ENCODE measurements at places on chromosomes 3 and 15.

DNA sequence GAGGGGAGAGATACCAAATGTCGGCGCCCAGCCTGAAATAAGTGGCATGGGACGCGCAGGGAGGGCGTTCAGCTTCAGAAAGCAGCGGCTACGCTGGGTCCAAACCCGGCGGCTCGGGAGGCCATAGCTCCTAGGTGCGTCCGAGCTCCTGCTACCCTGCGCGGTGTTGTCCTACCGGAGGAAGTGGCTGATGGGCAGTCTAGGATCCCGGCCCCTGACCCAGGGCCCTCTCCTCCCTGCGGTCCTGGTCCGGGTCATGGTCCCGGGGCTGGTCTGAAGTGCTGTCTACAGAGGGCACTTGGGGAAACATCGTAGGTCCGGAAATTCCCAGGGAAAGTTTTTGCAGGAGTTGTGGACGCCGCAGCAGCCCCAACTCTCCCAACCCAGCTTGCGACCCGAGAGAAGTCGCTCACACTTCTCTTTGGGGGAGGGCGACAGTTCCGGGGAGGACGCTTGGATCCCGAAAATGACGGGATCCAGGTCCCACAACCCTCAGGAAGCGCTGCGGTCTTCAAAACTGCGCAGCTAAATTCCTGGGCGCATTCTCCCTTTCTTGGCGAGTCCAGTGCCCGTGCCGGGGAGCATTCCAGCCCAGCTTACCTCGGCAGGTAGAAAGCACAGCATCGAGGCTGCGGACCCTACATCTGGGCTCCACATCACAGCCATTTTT lies 9.1 kb upstream of the FOXB1 start:
- DNase-seq = no peak

DNA sequence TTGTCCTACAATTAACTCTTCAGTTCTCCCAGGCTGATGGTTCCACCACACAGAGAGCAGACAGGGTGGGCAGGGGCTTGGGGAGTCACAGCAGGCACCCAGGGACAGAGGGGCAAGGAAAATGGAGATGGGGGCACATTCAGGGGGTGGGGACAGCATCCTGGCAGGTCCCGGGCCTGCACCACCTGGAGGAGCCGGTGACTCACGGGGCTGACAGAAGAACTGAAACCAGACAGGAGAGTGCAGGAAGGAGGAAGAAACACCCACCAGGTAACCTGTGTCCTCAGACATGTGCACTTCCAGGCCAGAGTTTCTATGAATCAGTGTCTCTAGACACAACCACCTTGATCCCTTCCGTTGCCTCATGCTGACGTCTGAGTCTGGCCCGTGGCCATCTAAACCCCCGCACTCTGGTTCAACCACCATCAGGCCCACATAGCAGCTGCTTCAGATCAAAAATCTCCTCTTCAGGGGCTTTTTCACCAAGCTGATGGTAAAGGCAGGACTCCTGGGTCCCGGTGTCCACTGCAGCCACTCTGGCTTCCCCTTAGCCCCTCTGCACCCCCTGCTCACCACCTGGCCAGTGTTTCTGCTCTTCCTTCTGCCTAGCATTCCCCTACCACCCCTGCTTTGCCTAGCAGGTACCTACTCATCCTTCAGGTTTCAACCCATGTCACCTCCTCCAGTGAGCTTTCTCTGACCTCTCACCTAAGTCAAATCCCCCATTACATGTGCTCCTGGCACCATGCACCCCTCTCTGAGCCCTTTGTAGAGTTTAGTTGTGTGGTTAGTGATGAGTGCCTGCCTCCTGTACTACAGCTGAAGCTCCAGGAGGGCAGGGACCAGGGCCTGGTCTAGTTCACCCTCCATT lies 16.5 kb upstream of the CYP11A1 start:
- no peak for DNase-seq

- peak; percentile 72 for DNase-seq
Observed at GRCh38 chr3:48507256-48508061, 3.5 kb upstream of the SHISA5 start.

DNA sequence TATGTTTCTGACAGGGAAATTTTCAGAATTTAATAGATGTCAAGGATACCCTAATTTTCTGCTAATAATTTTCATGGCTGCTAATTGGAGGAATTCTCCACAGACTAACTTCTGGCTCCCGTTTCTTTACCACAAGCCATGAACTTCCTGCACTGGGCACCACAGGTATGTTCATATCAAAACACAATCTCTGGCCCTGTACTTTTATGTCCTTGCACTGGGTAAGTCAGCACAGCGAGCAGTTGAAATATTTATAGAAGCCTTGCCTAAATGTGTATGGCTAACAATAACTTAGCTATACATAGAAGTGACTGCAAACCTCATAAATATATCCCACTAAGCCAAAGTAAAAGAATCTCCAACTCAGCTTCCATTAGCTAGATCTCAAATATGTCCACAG lies 246.9 kb downstream of the ZIC1 start:
- DNase-seq = no peak

- DNase-seq = no peak
Observed at GRCh38 chr3:188868803-188869202, 303.0 kb upstream of the TPRG1 start.

DNA sequence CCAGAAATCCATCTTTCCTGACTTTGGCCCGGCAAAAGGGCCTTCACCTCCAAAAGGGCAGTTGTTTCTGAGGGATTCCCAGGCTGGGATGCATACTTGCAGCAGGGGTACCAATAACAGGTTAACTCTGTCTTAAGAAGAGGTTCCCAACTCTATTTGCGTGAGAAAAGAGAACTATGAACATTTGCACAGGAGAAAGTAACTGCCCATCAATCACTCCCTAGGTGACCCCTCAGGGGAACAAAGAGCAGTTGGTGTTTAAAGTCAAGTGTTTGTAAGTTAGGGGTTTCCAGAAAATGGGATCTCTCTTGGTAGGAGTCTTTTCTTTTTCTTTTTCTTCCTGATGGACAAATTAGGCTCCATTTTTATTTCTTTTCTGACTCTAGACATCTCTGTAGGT lies 97.3 kb downstream of the EPHB1 start:
- no peak for DNase-seq

GRCh38 chr15:63160638-63161037 lies 3.4 kb upstream of the RPS27L start:
- no peak for DNase-seq

- no peak for DNase-seq
Observed at GRCh38 chr3:157530637-157531300, 27.6 kb upstream of the VEPH1 start.

GRCh38 chr3:190646996-190647395 lies 133.1 kb downstream of the IL1RAP start:
- no peak for DNase-seq

DNA sequence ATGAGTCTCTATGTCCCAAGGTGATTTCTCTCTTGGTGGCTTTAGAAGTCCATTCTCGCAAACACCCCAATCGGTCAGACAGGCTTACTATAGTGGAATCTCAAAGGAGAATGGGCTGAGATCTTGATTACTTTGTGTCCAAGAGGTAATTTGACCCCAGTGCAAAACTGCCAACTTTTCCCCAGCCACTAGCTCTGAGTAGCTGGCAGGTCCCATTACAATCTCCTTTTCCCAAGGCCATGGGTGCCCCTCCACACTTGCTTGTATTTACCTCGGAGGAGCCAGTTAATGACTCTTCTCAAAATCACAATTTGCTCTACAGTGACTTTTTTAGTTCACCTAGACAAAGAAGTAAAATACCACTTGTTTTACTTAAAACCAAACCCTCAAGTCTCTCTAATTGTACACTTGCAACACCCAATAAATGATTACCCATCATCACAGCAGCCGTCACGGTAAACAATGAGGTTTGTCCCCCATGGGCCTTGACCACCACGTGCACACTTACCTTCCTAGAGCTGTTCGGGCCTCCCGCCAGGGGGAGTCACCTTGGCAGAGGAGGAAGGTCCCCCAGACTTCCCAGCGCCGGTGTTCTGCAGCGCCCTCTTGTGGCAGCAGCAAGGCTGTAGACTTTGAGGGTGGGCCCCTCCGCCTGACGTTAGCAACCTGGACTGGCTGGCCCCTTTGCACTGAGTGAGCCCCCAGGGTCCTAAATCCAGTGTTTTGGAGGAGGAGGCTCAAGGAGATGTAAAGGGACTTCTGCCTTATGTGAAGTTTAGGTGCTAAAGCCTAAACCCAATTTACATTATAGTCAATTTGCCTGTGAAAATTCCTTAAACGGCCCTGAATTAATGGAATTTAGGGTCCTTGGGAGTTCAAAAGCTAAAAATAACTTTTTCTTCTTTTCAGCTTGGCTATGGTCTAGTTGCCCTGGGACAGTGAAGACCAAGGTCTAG lies 18.7 kb upstream of the HDAC11 start:
- peak; percentile 69 for DNase-seq

DNA sequence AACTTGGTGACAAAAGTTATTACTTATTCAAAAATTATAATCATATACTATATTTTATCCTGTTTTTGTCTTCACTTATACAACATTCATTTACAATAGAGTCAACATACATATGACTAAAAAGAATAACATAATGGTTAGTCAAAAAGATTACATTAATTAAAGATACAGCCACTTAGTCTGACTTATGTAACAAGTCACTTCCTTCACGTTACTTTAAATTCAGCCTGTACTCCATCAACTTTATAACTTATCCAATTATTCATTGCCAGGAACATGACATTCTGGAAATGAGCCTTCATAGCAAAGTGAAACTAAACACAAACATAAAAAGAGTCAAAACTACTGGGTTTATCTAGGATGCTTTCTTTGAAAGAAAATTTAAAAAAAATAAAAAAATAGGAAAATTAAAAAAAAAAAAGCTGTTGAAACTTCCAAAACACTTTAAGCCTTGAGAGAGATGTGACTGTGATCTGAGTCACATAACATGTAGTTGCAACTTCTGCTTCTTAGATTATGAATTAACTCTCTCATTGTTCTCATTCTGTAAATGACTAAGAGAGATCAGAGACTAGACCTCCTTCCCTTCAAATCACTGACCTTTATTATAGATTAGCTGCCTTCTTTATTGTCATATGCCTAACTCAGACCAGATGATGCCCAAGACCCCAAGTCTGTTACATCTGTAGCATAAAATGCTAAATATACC lies 107.8 kb downstream of the MYRIP start:
- DNase-seq = no peak

DNA sequence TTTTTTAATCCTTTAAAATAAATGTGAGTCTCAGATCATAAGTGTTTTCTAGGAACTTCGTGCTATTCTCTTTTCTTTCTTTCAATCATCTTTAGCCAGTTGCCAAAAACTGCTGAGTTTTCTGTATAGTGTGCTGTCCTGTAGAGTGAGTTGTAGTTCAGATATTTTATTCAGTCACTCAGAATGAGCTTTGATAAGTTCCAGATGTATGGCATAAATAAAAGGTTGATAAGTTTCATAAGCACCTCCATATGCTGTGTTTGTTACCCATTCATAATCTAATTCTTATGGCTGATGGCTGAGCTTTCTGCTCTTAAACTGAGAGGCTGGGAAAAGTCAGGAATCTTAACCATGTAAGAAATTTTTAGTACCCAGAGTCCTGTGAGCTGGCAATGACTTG lies 59.3 kb upstream of the COL6A6 start:
- no peak for DNase-seq

DNA sequence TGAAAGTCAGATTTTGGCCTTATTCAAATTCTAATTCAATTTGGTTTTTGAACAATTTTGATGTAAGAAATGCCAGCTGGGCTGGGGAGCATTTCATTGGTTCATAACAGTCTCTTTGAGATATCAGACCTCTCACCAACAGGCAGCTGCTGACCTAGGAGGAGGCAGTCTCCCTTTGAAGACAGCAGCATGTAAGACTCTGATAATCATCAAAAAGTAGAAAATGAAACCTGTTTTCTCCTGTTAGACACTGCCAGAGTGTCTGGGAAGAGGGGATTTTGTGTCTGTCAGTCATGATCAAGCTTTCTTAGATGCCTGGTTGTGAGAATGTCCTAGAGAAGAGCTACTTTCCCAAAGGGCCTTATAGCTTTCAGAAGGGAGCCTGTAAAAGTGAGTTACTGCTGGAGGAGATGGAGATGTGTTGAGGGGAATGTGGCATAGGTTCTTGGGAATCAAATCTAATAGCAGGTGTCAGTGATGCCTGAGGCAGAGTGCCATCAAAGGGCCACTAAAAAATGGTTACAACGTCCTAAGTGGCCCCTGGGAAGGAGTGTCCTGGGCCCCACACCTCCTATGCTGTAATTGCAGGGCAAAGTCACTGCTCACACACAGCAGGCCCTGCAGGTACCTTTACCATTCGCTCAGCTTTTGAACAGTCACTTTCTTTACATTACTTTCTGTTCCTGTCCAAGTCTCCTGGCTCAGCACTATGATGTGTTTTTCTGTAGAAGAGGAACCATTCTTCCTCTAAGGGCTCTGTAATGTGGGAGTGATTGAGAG lies 43.1 kb downstream of the FSTL1 start:
- DNase-seq = no peak

GRCh38 chr3:160069986-160070385 lies 81.4 kb downstream of the IL12A start:
- peak; percentile 4 for DNase-seq

Measured in HL-60 (cell line).